NCI-H1105 treated with DMSO at 0.1 percent for 48 hours (cell line): ENCODE measurements at places on chromosomes 2 and 18.
A peak's percentile ranks its signal among the peaks of the same experiment; 100 is the strongest.

DNA sequence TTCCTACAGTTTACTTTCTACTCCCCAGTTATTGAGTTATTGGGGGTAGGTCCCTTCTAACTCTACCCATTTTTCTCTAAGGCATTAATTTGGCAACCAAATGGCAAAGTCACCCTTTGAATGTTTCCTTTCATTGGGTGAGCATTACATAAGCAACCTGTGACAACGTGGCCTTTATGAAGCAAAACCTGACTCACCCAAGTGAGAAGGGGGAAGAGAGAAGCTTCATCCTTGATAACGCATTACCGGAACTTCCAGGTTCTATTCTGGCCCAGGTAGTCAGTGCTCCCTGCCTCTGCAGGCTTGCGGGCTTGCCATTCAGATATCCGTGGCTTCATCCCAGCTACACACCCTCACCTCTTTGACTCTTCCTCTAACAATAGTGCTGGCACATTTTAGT lies 39.1 kb upstream of the FAM124B start:
- DNase-seq = no peak

DNA sequence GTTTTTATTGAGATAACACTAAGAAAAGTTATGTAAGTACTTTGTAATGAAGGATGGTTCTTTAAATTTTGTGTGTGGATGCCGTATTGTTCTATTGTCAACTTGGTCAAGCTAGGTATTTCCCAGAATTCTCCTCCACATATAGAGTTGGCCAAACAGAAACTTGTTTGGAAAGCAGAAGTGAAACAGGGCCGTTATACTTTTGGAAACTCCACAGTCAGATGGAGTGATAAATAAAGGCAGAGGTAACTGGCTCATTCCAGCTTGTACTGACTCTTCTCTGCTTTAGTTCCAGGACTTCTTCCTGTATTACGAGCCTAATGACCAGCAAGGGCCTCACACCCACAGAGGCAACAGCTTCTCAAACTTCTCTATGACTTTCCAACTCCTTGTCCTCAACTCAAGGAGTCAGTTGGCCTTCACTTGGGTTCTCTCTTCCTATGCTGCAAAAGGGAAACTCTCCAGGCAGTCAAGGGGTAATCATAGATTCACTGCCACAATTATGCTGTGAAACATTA lies 16.4 kb upstream of the STARD7 start:
- no peak for DNase-seq

- no peak for DNase-seq
These were observed 2.0 kb upstream of the CHRND start for GRCh38 chr2:232523682-232524597.

GRCh38 chr18:61502472-61502871 lies 169.2 kb downstream of the CDH20 start:
- peak; percentile 74 for DNase-seq

GRCh38 chr18:32372381-32373061 lies 98.2 kb downstream of the GAREM1 start:
- DNase-seq = peak; percentile 34

DNA sequence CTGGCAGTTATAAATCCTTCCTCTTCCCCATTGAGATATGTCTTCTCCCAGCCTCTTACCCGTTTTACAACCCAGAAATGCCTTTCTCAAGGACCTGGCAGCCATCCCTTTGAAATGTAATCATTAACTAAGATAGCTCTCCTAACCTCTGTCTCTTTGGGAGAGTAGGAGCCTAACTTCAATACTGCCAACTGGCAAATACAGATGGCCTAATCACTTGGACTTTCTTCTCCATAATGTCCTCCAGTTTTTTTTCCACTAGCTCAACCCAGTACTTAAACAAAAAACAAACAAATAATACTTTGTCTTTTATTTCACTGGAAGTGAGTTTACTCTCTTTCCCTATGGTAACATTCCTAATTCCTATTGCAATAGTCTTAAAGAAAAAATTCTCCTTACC lies 1391.1 kb downstream of the SUCLG1 start:
- DNase-seq = no peak

- no peak for DNase-seq
These were observed 16.4 kb upstream of the NMS start for GRCh38 chr2:100453853-100454252.

DNA sequence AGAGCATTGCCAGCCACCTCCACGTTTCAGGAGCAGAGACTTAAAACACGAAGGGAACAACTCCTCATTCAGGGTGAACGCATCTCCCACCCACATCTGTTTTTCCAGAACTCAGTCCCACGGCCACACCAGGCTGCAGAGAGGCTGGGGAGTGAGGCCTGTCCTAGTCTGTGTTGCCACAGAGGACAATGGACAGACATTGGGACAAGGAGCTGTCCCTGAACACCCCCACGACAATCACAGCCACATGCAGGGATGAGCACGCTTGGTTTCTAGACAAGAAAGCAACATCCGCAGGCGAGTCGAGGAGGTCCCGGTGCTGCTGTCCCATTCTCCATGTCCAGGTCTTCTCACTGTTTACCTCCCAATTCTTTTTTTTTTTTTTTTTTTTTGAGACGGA lies 167.4 kb downstream of the EIPR1 start:
- DNase-seq = no peak

GRCh38 chr2:67579216-67579615 lies 182.1 kb downstream of the ETAA1 start:
- DNase-seq = peak; percentile 12

GRCh38 chr2:109185338-109185737 lies 56.3 kb downstream of the SH3RF3 start:
- DNase-seq = no peak

DNA sequence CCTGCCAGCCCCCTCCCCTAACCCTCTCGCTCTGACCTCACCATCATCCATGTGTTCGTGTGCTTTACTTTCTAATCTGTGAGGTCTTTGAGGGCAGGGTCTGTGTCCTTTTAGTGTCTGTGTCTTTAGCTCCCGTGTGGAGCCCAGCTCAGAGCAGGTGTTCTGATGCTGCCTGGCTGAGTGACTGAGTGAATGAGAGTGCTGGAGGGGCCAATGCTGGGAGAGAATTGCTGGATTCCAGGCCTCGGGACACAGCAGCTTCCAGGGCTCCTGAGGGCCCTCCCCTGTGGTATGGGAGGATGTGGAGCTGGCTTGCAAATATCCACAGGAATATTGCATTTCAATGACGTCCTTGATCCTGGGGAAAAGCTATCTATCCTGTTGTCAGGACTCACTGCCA lies 160.6 kb downstream of the ANKRD30B start:
- DNase-seq = no peak

- DNase-seq = no peak
These were observed 4.4 kb downstream of the CCDC88A start for GRCh38 chr2:55415300-55415699.

- DNase-seq = no peak
These were observed 8.0 kb downstream of the TGOLN2 start for GRCh38 chr2:85319796-85320195.

DNA sequence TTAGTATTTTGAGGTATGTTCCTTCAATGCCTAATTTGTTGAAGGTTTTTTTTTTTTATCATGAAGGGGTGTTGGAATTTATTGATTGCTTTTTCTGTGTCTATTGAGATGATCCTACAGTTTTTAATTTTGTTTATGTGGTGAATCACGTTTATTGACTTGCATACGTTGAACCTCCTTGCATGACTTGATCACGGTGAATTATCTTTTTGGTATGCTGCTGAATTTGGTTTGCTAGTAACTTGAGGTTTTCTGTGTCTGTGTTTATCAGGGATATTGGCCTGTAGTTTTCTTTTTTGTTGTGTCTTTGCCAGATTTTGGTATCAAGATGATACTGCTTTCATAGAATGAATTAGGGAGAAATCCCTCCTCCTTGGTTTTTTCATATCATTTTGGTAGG lies 23.9 kb downstream of the CLIP4 start:
- DNase-seq = no peak

- no peak for DNase-seq
These were observed 136.9 kb upstream of the SPOPL start for GRCh38 chr2:138364554-138365162.

DNA sequence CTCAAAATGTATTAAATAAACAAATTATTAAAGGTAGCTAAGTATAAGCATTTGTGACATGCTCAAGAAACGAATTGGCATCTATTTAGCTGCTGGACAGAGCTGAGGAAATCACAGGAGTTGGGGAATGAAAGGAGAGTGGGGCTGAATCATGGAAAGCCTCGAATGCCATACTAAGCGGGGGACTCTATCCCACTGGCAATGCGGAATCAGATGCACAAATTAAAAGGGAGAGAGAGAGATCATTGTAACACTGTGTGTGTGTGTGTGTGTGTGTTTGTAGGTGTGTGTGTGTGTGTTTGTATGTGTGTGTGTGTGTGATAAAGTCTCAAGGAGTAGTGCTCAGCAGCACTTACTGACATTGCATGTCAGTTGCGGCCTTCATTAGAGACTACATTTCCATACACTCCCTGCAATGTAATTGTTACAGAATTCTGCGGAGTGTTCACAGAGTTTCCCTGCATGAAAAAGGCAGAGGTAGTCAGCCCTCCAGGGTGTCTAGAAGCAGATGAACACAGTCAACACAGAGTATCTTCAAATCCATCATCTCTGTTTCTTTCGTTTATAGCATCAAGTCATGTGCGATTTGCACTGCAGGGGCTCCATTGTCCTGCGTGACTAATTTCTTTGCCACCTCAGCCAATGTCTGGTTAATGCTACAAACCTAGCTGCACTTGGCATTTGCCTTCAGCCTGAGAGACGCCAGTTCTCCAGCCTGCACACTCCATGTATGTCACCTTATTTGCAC lies 111.7 kb upstream of the CYRIA start:
- DNase-seq = no peak
